ENCODE measurements at places on chromosomes 5 and 9. TPM values are rescaled to one million over a fixed set of nuclear protein-coding genes. Genes with fewer than 3 reads are reported as not detected.

GRCh38 chr9:137370865-137371520 lies 52.0 kb downstream of the EXD3 start:
- no peak for DNase-seq

GRCh38 chr9:93096131-93096802 lies at the start of gene CARD19:
CARD19 (plus strand) TSS chr9:93096217; CDS start chr9:93096346, 129 bp downstream.
- no peak for DNase-seq

DNA sequence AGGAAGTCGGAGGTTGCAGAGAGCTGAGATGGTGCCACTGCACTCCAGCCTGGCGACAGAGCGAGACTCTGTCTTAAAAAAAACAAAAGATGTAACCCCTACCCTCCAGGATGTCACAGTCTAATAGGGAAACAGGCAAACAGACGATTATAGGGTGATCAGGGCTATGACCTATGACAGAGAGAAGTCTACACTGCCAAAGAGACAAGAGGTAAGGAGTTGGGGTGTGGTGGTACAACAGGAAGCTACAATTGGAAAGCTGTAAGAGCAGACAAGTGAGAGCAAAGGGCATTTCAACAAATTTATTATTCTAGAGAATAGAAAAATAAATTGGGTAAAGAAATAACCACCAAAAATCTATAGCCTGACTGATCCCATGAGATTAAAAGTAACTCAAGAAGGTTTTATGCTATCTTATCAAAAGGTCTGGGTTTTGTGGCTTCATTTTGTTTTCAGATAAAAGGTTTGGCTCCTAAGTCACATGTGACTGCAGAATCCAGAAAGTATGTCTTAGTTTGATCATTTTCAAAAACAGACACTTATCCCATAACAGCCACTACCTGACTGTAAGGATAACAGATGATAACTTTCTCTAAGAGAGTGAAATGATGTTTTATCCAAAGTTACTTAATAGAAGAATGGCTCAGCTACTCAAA lies 7.3 kb downstream of the CDC26 start:
- no peak for DNase-seq

DNA sequence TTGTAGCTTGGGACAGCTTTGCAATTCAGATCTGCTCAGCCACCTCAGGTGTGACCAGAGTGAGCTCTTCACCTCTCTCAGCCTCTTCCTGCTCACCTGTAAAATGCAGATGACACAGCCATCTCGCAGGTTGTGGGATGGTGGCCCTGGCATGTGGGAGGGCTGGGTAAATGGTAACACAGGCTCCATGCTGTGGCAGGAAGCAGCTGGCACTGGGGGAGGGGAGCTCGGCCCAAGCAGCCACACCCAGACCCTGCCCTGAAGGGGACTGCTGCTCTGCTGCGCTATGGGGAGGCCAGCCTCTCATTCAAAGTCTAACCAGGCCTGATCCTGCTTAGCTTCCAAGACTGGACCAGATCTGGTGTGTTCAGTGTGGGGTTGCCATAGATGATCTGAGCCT lies 24.1 kb downstream of the PHF2 start:
- no peak for DNase-seq

DNA sequence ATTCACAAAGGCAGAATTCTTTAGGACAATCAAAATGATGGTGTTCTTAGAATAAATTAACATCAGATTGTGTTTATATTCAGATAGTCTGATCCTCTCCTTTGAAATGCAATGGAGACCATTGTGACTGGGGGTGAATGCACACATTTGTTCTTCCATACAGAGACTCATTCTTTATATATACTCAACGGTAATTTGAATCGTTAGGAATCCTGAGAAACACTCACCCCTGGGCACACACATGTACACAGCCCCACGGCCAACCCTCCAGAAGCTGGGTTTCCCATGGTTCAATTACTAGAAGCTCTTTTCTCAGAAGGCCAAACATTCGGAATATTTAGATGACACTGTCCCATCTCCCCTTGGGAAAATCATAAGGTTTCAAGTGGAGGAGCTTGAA lies 57.5 kb upstream of the EPB41L4B start:
- DNase-seq = no peak

KIAA0825 gene
- polyA plus RNA-seq = 6.6 TPM

CBY3 gene
- 0.82 TPM for polyA plus RNA-seq

GRCh38 chr5:7805379-7805778 lies 45.6 kb downstream of the CFAP90 start:
- DNase-seq = no peak
